ENCODE measurements at places on chromosomes 12 and 14.
A peak's percentile ranks its signal among the peaks of the same experiment; 100 is the strongest.

- DNase-seq: no peak
These were observed 47.6 kb downstream of the FAM222A start for GRCh38 chr12:109760930-109761921.

GRCh38 chr12:14936224-14936861 is 2.0 kb downstream of the ERP27 start:
- no peak for DNase-seq

DNA sequence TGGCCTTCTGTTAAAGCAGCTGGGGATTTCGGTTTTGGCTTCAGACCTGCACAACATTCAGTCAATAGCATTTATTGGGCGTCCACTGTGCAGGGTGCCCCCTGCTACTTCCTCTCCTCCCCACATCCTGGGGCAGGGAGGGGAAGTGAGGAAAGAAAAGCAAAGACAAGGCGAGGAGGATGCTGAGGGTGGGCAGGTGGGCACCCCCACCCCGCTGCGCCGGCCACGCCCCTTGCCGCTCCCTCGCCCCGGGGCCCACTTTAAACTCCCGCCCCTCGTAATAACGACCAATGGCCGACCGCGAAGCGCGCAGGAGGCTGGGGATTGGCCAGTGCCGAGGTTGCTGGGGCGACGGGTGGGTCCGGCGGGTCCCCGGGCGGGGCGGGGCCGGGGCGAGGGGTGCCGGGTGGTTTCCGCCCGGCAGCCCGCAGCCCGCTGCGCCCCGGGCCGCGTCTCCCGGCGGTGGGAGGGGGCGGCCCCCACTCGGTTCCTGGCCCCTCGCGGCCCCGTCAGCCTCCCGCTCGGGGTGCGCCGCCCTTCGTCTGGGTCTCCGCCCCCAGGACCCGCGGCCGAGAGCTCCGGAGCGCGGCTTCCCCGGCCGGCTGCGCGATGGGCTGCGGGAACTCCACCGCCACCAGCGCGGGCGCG is at the start of gene C12orf75:
Gene C12orf75, plus strand, starts transcription at position 409 of the 648 bp plus-strand sequence. Its CDS starts 201 bp downstream, at position 610.
- DNase-seq: peak; percentile 78

GRCh38 chr12:14828892-14829291 is 14.4 kb downstream of the ART4 start:
- DNase-seq: no peak

GRCh38 chr12:101087920-101088319 is 122.1 kb downstream of the SLC5A8 start:
- no peak for DNase-seq

DNA sequence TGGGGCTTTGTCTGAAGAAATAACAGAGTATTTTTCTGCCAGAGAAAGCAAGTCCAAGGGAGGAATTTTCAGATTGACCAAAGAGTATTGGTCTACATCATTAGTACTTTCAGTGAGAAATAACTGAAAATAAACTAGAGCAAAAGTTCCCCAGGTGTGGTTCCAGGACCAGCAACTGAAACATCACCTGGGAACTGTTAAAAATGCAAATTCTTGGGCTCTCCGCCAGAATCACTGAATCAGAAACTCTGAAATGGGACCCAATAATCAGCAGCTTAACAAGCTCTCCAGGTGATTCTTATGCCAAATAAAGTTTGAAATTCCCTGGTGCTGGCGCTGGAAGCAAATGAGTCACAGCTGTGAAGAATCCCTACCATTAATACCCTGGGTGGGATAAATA is 52.1 kb downstream of the EIF2S3B start:
- no peak for DNase-seq

DNA sequence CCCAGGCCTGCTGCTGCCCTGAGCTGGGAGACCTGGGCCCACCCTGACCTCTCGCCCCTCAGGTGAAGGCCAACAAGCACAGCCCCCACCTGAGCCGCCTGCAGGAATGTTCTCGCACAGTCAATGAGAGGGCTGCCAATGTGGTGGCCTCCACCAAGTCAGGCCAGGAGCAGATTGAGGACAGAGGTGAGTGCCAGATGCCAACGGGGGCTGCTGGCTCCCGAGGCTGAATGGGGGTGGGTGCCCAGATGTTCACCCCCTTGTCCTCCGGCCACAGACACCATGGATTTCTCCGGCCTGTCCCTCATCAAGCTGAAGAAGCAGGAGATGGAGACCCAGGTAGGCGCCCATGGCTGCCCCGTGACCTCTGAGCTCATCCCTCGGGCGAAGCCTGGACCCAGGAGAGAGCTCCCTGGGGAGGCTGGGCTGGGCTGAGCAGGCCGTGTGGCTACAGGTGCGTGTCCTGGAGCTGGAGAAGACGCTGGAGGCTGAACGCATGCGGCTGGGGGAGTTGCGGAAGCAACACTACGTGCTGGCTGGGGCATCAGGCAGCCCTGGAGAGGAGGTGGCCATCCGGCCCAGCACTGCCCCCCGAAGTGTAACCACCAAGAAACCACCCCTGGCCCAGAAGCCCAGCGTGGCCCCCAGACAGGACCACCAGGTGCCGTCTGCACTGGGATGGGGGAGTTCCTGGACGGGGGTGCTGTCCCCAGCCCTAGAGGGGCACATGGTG is 25.8 kb downstream of the HIP1R start:
- DNase-seq: no peak

DNA sequence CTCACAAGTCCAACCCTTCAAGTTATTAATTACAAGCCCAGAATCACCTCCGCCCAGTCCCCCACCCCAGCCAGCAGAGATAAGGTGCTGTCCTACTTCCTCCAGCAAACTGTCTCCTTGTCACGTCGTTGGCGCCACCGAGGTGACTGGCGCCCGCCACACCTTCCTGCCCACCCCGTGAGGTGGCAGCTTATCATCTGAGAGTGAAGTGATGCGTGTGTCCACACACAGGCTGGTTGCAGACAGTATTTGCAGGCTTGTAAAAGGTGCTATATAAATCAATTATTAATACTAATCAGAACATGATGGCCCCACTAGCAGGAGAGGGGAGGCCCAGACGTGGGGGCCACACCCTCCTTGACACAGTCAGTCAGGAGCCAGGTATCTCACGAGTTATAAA is 786.6 kb upstream of the TBX3 start:
- DNase-seq: no peak

DNA sequence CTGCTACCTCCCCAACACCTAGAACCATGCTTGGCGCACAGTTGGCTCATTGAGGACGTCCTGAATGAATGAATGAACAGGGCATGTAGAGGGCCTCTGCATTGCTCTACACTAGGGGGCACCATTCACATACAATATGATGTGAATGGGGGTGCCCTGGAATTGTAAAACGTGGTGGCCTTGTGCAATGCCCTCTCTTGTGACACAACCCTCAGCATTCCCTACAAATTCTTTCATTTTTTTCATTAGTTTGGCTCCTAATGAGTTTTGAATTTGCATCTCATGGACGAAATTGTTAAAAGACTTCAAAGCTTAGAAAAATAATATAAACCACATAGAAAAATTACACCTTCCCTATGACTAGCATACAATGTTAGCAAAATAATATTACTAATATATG is 2.3 kb upstream of the DIO2 start:
- no peak for DNase-seq

DNA sequence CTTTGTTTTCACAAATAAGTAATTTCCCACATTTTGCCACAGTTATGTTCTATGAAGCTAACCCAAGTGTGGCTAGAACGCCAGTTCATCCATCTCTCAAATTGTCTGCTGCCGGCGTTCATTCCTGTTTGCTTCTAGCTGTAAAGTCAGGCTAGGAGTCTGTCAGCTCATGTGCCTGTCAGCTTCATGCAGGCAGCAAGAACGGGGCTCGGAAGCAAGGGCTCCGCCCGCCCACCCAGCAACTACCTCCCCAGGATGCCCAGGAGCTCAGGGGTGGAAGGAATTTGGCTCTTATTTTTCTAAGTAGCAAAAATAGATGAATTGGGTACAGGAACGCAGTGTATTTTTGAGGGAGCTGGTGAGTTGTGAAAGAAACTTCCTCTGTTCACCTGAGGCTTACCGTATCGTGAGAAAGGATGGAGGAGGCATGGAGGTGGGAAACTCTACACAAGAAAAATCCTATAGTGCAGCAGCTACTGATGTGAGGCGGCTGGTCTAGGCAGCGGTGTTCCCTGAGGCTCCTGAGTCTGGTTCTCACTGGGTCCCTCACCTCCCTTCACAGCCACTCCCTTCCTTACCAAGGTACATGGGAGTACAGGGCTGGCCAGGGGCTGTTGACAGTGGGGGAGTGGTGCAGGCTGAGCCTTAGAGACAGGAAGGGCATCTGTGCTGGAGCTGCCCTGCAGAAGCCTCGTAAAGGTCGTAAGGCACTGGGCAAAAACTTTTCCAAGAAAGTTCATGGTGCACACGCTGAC is 54.5 kb upstream of the AMN start:
- DNase-seq: no peak

GRCh38 chr14:87898301-87898700 is 94.7 kb downstream of the GALC start:
- DNase-seq: no peak

DNA sequence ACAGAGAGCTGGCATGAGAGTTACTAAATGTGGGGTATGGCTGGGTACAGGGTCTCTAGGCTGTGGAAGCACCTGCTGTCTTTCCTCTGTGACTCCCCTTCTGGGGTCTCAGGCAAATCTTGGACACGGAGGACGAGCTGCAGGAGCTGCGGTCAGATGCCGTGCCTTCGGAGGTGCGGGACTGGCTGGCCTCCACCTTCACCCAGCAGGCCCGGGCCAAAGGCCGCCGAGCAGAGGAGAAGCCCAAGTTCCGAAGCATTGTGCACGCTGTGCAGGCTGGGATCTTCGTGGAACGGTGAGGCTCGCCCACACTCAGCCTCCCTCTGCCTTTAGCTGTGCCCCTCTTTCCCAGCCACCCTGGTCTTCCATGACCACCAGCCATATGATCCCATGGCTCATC is 19.4 kb downstream of the PPP1R1A start:
- DNase-seq: no peak

DNA sequence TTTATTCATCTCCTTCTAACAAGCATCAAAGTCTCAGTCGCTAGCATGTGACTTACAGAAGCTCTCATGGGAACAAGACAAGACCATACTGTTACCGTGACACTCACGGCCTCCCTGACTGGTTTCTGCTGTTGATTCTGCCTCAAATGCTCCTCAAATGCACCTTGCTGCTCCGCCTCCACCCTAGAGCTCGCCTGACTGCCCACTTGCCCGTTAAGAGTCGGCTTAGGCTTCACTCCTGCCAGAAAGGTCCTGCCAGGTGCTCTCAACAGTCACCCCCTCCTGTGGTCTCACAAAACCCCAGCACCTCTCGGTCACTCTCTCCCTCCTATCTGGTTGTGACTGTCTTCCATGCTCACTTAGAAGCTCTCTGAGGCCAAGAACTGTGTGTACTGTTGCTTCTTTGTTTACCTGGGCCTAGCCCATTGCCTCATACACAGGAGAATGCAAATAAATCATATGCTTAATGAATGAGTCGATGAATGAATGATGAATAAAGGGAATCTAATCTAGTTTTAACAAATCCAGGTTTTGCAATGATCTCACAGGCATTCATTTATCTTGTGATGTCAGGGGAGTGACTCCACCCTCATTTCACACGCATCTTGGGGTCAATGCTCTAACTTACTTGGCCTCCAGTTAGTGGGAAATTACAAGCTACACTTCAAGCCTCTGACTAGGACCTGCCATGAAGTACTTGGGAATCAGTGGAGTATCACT is 41.3 kb downstream of the SSH1 start:
- no peak for DNase-seq

GRCh38 chr14:95190346-95190840 is 33.1 kb upstream of the DICER1 start:
- DNase-seq: no peak

DNA sequence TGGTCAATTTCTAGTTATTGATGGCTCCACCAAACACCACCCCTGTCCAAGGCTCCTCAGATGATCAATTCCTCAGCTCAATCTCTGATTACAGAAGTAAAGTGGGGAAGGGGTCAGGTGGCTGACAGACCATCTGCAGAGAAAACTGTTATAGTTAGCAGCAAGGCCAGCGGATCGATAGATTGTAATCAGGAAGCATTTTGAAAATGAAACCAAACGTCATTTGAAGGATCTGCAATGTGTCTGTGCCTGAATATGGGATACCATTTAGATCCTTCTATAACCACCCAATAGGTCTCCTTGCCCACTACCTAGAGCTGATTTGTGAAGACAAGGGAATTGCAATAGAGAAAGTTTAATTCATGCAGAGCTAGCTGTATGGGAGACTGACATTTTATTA is 11.6 kb downstream of the HCAR2 start:
- no peak for DNase-seq

- DNase-seq: no peak
These were observed 8.8 kb upstream of the IFI27 start for GRCh38 chr14:94101748-94102147.

GRCh38 chr14:65195042-65195719 is 92.9 kb upstream of the MAX start:
- no peak for DNase-seq

- DNase-seq: no peak
These were observed 7.9 kb downstream of the IFI27L2 start for GRCh38 chr14:94121485-94121884.

GRCh38 chr14:104925855-104926609 is 1.4 kb downstream of the PLD4 start:
- no peak for DNase-seq

- DNase-seq: no peak
These were observed 33.8 kb upstream of the PSMA6 start for GRCh38 chr14:35258420-35258819.

GRCh38 chr12:88361493-88361892 is 218.8 kb downstream of the KITLG start:
- no peak for DNase-seq

DNA sequence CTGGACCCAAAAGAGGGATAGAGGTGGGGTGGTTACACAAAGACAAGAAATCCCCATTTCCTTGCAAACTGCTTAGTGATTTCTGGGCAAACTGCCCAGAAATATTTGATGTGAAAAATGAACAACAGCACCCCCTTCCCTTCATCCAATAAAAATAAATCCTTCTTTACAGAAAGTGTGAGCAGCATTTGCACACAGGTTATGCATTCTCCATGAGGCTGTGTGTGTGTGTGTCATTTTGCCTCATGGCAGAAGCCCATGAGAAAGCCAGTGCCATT is 17.2 kb upstream of the NRXN3 start:
- no peak for DNase-seq

DNA sequence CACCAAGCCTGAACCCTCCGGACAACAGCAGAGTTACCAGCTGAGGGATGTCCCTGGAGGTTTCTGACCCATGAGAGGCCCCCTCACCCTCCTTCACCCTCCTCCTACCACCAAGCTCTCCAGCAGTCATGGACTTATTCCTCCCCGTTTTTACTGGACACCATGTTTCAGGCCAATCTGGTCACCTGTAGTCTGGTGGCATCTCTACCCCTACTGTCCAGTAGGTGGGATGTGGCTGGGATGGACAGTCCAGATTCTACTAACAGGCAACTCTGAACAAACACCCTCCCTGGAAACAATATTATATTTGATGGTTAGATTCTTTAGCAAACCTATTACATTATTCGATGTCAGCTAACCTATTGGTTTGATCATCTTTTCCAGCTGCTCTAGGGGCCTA is 83.2 kb downstream of the SLC38A1 start:
- no peak for DNase-seq

GRCh38 chr14:54685286-54685845 is 118.4 kb downstream of the SAMD4A start:
- DNase-seq: no peak

DNA sequence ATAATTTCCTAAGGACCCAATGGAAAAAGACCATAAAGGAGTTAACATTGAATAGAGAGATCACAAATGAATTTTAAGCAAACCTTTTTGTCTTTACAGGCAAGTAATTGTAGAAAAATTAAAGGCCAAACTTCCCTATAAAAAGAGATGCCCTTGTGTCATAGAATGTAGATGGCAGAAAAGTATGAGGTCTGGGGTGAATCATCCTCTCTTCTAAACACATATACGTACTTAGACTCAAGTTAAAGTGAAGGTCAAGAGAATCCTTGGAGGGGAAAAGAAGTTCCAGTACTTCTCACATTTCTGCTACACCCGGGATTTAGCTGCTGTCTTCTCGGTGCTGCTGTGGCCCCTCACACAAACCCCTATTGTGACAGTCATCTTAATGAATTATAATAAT is 116.2 kb upstream of the ARID2 start:
- DNase-seq: no peak

Measured in stimulated activated CD4-positive, alpha-beta T cell treated with anti-CD3 and anti-CD28 coated beads, Interleukin-4, amount 100 ng/mL, for 4 hours (primary cell).